ENCODE measurements at places on chromosomes 3 and 15.
A peak's percentile ranks its signal among the peaks of the same experiment; 100 is the strongest.

GRCh38 chr3:172629470-172629869 lies 81.4 kb downstream of the NCEH1 start:
- DNase-seq, result no peak

- no peak for DNase-seq
Observed at GRCh38 chr3:196217307-196218154, 1.2 kb downstream of the SLC51A start.

DNA sequence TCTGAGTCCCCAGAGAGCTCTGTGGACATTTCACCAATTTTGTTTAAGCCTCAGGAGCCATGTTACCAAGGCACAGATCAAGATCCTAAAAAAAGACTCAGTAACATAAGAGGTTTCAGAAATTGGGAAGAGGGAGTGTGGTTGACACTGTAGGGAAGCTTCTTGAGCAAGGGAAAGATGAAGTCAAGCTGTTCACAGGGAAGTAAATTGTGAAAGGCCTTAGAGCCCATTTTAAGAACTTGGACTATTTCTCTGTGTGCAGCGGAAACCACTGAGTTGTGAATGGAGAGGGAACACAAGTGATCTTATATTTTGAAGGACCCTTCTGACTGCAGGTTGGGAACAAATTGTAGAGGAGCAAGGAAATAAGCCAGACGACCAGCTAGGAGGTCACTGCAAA lies 18.7 kb downstream of the BCL2A1 start:
- DNase-seq, result no peak

DNA sequence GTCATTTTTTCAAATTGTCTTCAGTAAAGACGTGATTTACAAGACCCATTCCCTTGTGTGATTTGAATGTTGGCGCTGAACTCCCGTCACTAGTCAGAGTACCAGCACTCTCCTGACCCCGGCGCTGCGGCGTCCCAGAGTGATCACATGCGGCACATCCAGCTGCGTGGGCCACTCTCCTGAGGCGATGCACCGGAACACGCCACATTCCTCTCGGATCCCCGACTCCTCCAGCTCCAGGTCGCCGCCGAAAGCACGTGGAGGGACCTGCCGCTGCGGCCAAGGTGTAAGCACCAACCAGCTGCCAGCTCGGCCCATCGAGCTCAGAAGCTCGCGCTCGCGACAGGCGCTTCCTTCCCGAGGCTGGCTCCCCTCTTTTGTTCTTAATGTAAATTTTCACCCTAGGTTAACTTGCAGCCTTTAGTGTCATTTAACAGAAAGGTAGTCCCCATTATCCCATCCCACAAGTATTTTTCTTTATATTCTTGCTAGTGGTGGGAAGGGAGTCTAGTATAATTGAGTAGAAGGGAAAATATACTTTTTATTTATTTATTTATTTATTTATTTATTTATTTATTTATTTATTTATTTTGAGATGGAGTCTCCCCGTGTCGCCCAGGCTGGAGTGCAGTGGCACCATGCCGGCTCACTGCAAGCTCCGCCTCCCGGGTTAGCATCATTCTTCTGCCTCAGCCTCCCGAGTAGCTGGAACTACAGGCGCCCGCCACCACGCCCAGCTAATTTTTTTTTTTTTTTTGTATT lies 61.7 kb upstream of the VGLL3 start:
- DNase-seq, result no peak

DNA sequence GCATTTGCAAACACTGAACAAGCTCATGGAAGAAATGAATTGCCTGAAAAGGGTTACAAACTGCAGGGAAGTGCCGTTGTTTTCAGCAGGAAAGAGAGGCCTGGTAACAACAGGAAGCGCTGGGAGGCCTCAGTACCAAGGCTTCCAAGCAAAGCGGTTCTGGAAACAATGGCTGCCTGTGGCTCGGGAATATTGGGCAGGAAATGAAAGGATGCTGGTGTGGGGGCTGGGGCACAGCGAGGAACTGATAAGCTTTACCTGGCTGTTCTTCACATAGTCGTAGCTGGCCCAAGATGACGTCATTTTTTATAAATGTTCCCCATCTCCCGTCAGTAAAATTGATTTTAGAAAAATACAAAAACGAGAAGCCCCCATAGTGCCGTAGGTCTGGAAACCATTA lies 55.9 kb downstream of the ARHGAP31 start:
- no peak for DNase-seq

DNA sequence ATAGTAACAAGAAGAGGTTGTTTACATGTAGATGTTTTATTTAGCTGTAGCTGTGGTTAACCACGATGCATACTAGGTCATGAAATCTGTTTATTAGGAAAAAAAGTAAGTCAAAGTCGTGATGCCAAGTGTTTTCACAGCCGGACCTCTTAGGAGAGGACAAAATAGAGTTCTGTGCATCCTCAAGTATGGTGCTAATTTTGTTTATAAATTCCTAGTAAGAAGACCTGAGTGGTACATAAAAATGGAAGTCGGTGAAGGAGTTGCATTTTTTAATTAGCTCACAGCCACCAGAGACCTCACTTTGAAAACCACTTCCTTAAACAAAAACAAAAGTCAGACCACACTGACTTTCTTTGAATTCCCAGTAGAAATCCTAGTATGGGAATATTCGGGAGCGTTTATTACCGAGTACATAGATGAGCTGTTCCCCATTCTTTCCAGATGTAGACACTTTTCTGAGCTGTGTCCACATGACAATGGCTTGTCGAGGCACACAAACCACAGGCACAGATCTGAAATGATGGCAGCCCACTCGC lies 143.6 kb upstream of the UBE2E1 start:
- DNase-seq, result no peak

DNA sequence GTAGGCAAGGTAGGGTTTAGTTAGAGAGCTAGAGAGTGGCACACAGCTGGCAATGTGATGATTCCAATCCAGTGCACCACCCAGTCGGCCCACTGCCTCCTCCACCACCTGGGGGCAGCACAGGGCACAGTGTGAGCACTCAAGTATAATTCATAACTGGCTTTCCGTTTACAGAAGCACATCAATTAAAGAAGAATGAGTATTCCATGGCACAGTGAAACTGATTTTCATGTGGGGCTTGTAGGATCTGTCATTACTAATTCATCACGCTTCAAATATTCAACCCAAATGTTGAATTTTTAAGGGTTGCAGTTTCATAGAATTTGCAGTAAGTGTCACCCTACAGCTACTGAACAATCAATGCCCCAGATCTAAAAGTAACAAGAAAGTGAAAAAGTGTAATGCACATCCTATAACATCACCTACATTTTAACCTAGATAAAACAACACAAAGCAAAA lies 149.9 kb downstream of the IGSF11 start:
- DNase-seq, result peak; percentile 57

GRCh38 chr3:194265505-194265892 lies 85.6 kb downstream of the CPN2 start:
- DNase-seq, result no peak

DNA sequence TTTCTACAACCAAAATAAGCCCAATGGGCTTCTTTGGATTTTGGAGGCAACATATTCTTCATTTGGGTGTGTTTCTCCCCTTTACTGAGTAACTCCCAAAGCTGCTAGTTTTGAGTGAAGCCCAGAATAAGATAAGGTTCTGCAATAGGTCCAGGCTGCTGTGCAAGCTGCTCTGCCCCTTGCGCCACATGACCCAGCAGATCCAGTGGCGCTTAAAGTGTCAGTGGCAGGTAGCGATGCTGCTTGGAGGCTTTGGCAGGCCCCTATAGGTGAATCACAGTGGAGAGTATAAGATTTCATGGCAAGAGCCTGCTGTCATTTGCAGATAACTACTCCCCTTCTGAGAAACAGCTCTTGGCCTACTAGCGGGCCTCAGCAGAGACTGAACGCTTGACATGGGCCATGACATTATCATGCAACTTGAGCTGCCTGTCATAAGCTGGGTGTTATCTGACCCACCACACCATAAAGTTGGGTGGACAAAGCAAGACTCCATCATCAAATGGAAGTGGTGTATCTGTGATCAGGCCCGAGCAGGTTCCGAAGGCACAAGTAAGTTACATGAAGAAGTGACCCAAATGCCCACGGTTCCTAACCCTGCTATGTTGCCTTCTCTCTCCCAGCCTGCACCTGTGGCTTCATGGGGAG lies 88.4 kb upstream of the OXTR start:
- no peak for DNase-seq

DNA sequence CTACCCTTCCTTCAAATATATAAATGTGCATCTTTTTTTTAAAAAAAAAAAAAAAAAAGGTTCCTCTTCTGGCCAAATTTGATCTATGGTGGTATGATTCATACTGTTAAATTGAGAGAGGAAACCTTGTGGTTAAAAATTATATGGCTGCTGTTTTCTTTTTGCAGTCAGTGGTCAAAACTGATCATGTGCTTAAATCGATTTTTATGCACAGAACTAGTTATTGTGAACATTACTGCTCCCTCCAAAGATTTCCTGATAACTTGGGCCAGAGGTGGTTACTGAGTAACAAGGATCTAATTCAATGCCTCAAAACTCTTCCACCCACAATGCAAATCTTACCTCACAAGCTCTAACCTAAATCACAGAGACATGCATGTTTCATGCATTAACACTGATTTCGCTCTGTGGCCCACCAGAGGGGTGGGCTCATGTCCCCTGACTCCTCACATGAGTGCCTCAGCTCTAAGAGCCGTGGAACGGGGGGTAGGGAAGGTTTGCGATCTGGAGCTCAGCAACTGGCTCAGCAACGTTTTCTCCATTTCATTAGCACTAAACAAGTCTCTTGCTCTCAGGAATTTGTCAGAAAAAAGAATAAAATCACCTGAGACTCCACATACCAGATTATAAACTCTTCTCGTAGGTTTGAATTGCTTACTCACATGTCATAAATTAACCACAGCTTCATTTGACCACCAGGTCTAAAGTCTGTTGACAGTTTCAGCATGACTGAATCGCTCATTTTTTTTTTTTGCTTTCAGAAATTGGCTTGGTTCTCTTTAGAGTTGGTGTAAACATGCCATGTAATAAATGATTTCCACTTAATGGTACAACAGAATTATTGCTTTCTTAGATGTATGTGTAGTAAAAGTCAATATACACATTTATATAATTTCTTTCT lies 280.4 kb downstream of the CD47 start:
- DNase-seq, result no peak

DNA sequence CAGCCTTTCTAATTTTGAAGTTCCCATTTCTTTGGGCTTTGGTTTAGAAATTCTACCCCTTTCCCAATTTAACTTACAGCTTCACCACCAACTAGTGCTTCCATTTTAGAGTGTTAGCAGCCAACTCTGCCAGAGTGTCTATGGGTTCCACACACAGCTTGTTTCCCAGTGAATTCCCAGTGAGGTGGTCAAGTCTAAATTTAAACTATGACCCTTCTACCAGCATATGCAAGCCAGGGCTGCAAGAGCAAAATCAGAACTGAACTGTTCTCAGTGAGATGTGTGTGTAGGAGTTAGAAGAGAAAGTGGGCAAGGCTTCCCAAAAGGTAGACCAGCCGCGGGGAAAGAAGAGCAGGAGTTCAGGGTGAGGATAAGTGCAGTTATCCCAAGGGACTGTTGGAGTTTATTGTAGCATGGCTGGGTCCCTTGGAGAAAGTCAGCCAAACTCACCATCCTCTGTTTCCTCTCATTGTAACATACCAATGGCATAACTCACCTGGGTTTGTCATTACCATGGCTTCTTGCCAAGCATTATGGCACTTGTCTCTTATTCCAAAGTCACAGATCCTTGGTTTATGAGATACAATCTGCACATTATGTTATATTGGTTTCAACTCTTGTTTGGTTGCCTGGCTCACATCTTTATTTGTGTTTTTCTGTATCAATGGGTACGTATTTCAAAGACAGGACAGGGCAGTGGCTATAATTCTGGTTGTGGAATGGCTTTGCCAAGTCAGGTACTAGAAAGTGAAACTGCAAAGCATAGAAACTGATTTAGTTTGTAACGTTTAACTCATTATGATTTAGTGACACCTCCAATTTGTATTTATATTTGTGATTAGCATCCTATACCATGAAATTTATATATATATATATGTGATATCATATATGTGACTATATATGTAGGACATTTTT lies 130.2 kb upstream of the UMPS start:
- DNase-seq, result no peak

GRCh38 chr15:69820819-69821218 lies 276.9 kb downstream of the TLE3 start:
- no peak for DNase-seq

DNA sequence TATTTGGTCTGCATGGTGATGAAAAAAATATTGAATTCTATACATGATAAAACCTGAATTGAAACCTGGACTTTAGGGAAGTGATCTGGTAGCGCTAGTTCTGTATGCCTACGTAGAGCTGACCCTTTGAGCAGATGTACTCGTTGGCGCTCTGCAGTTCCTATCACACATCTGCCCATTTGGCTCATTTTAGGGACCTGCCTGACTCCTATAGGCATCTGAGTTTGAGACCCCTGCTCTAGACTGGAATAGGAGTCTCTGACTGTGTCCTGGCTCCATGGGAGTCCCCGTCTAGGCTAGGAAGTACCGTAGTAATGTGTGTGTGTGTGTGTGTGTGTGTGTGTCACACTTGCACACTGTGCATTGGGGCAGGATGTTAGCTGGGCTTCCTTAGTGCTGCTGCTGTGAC lies 21.2 kb downstream of the STARD5 start:
- no peak for DNase-seq

DNA sequence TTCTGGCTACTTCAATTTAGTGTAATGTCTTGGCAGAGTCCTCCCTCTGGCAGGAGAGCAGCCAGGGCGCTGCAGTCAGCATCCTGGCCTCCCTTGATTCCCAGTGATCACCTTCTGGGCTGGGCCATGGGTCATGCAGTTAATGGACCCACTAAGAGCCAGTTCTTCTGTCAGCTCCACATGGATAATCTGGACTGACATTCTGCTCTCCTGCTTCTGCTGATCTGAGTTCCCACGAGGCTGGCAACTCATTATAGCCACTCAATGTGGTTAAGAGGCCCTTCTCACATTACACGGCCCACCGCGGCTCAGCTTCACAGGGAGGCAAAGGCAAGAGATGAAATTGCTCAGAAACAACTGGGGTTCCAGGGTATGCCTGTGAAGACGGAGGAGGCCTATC lies 94.0 kb downstream of the WDR76 start:
- DNase-seq, result no peak

DNA sequence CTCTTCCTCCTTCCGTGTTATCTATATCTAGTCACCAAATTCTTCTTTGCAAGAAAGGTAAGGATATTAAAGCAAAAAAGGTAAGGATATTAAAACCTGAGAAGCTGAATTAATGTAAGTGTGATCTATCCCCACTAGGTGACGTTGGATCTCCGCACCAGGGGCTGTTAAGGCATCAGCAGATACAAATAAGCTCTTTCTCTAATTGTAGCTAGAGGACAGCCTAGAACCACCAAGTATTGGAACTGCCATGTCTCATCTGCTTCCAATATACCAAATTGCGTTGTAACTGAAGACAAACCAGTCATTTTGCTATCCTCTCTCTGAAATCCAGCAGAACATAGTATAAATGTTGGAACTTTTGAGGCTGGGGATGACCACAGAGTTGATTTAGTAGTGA lies 471.2 kb upstream of the TGFBR2 start:
- no peak for DNase-seq

GRCh38 chr3:72997421-72997961 lies 880 bp downstream of the PPP4R2 start:
- no peak for DNase-seq

DNA sequence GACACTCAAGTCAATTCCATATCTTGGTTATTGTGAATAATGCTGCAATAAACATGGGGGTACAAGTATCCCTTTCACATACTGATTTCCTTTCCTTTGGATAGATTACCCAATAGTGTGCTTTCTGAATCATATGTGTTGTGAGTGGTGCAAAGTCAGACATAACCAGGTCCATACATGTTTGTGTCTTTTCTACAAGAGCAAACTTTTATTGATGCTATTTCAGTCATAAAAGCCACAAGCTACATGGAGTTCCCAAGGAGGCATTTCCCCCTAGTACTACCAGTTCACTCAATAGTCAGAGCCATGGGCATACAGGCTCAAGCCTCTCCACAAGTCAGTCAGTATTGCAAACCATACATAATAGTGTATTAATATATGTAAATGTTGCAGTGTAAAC lies 10.1 kb downstream of the CEP63 start:
- DNase-seq, result no peak

Measured in activated effector memory CD4-positive, alpha-beta T cell treated with Interleukin-2 at 50 U/mL for 16 hours (primary cell).